ENCODE measurements at places on chromosomes 3 and 15.

DNA sequence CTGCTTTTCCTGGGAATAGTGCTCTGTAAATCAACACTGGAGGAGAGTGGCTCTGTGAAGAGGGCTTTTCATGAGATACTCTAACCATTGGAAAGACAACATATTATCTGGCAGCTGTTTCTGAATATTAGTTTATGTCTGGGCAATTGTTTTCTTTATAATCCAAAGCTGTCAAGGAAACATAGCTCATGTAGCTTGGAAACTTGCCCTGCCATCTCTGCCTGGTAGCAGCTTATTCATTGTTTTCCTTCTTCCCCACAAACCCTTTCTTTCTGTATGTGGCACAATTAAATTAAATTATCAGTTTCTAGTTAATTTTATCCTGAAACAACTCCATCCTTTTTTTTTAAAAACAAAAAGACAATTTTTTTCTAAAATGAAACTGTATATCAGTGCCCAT lies 160.0 kb downstream of the EDEM1 start:
- DNase-seq = no peak

DNA sequence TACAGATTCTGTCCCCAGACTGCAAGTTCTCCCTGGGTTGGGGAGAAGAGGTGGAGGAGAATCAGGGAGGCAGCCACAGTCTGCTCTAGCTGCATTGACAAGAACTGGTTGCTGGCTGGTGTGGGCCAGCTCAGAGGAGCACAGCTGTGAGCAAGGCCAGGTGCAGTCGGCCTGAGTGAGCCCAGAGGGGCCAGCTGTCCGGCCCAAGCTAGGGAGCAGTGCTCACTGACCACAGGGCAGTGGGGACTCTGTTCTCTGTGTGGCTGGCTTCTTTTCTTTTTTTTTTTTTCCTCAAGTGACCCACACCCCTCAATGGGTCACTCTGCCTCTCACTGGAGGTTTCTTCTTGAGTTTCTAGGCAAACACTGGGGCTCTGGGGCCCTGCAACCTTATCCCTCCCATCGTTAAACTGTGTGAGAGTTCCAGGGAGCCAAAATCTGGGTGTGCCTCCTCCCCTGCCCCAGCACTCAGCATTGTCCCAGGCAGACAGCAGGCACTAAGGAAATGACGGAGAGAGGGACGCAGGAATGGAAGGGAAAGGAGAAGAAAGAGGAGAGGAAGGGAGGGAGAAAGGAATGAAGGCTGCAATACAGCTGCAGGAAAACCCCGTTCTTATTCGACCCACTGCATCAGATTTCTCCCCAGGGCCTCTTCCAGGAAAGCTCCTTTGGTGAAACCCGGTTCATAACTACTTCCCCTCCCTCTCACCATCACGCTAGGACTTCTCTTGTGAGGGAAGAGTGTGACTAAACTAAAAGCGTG lies 37.7 kb upstream of the HES1 start:
- DNase-seq = no peak

- no peak for DNase-seq
Measured at GRCh38 chr15:63572749-63573464, 24.3 kb upstream of the FBXL22 start.

- no peak for DNase-seq
Measured at GRCh38 chr3:45612138-45612537, 17.6 kb downstream of the LIMD1 start.

DNA sequence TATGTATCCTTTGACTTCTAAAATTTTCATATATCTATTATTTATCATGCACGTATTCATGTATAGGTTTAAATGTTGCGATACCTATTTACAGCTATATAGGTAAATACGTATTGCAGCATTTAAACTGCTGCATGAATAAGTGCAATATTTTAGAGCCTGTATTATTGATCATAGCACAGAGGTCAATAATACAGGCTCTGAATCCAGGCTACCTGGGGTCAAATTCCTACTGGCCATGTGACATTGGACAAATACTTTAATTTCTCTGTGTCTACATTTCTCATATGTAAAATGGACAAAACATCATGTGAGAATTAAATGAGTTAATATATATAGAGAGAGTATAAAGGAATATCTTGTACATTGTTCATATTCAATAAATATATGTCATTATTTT lies 352.9 kb upstream of the ROBO2 start:
- DNase-seq = no peak

DNA sequence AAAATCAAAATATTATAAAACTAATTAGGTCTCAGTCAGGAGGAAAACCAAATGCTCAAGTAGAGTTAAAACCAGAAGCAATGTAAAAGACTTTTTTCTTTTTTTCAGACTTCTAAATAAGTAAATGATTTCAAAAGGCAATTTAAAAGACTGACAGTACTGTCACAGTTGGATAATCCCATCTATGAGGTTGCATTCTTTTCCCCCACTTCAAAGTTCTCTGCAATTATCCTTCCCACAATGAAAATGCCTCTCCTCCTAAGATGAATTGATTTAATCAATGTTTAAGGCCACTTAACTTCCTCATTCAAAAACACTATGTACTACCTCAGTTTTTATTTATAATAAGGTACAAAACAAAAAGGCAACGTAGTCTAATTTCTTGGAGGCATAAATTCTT lies 8.1 kb downstream of the MRPL3 start:
- no peak for DNase-seq

GRCh38 chr3:99069973-99070372 lies 168.5 kb upstream of the DCBLD2 start:
- no peak for DNase-seq

DNA sequence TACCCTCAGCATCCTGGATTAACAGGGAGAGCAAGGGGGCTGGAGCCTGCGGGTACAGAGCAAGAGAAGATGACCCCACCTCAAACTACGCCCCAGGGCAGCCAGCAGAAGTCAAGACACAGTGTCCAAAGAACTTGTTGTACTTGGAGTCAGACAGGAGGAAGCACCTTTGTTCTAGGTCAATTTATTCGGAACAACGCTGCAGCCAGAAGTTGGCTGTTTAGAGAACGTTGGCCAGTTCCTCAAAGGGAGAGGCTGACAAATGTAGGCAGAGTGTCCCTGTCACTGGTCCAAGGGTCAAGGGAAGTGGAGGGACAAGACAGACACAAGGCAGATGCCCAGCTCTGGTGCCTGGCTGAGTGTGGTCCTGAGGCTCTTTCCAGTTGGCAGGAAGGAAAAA lies 32.1 kb upstream of the PIAS1 start:
- no peak for DNase-seq
